ENCODE measurements at places on chromosomes 12 and 14.

DNA sequence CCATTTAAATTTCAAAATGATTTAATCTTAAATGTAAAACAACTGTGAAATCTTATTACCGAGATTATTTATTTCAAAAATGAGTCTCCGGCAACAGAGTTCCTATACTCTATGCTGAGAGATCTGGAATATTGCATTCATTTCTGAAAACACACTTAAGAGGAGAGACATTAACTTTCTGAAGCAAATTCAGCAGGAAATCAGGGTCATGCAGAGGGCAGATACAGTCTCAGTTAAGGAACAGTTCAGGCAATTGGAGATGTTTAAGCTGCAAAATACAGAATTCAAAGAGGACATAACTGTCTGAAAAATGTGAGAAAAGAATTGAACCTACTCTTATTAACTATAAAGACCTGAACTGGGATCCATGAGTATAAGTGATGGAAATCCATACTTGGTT, 320.7 kb downstream of the PAWR start:
- DNase-seq, result no peak

DNA sequence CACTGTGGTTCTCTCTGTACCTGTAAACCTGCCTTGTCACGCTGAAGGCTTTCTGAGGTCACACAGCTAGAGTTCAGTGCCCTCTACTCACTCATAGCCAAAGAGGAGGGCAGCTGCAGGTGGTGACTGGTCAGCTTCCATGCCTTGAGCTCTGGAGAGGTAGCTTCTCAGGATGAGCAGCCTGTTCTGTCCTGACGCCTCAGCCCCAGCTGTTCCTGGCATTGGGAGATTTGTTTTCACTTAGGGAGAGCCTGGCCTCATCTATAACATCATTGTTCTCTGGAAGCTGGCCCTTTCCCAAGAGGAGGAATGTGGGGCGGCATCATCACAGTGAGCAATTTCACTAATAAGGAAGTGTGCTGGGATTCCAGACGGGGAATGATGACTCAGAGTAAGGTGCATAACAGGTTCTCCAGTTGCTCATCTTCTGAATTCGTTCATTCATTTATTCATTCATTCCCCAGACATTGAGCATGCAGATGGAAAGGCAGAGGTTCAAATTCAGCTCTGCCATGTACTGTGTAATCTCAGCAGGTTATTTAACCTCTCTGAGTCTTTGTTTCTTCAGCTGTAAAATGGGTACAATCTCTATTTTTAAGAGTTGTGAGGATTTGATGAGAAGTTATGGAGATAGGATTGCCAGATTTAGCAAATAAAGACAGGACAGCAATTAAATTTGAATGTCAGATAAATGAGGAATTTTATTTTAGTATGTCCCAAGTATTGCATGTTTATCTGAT, 255.8 kb upstream of the CRY1 start:
- no peak for DNase-seq

DNA sequence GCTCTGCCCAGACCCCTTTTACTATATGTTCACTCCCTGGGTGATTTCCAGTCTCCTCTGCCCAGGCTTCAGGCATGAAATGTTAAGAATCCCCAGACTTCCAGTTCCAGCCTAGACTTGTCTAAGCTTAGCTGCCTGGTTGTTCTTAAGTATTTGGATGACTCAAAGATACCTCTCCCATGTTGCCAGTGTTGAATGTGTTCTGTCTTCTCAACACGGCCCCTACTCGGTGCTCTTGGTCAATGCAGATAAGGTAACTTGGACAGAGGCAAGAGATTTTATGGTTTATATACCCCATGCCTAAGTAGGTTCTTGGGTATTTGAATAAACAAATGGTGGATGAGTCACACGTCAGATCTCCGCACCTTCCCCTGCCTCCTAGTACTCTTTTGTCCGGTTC, 13.6 kb downstream of the PIWIL1 start:
- DNase-seq, result no peak

- DNase-seq, result no peak
Observed at GRCh38 chr14:102158797-102159196, 19.1 kb downstream of the WDR20 start.

DNA sequence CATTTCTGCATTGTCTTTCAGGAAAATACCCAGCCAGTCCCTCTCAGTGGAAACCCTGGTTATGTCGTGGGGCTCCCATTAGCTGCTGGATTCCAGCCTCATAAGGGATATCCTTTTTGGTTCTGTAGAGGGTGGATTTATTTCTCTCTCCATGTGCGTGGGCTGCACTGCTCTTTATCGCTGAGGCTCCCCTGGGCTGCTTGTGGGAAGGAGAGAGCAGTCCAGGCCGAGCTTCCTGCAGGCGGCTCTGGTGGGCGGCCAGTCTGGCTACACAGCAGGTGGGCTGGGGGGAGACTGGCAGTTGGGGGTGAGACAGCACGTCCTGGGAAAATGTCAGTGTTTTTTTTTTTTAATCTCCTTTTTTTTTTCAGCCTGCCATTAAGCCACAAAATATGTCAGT, 27.6 kb downstream of the TCTN1 start:
- no peak for DNase-seq

DNA sequence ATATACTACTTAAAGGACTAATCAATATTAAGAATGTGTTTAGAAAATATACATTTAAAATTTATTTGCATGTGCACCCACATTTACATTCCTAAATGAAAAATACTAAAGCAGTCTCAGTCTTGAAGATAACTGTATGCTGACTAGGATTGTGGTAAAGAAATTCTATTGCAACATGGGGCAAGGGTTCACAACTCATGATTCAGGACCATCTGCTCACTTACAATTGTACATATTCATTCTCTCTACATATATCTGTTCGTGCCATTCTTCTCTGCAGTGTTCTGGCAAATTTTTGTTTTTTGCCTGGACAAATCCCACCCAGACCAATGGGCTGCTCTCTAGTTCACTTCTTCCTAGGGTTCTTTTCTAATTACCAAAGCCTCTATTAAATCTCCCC, 417.2 kb upstream of the NOVA1 start:
- no peak for DNase-seq

DNA sequence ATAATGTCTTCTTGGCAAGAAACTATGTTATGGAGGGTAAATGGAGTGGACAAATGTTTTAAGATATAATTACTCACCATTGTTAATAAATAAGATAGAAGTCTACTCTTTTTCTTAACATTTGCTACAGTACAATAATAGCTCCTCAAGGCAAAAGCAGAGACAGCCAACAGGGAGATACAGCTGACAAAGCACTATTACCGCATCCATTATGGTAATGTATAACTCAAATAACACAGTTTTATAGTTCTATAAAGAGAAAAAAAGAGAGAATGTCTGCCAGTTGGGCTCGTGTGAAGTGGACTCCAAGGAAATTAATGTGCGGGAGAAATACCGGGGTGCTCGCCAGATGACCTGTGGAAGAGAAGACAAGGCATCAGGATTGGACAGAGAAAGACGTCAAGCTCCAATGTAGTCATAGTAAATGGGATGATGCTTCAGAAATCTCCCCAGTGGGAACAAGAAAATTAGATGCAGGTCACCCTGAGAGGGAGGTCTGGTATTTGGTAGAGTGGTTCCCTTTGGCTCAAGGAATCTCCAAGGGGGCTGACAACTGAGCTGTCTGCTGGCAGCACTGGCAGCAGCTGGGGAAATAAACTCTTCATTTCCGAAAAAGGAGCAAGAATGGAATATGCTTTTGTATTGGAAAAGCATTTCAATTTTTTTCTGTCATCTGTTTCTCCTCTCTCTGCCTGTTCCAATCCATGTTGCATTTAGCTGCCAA, 343.9 kb downstream of the LRFN5 start:
- DNase-seq, result no peak

DNA sequence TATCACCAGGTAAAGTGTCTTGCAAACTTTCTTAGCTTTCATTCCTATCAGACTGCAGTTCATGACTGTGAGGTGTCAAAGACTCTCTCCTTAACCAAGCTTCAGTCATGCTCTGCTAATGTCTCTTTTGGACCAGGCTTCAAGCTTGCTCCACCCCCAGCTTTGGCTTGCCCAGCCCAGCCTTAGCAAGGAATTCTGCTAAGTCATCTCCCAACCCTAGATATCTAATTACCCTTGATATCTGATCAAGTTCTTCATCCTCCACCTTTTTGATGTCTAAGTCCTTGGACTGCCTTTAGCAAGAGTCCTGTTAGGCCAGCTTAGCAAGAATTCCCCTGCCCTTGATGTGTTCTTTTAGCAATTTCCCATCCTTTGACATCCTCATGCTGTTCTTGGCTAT, 108.9 kb upstream of the FGD4 start:
- DNase-seq, result no peak

- DNase-seq, result peak; percentile 20
Observed at GRCh38 chr12:25155022-25155576, 39.9 kb downstream of the DNAI7 start.

All from NCI-H774 (cell line).